ENCODE measurements at places on chromosomes 2 and 18. TPM values are rescaled to one million over a fixed set of nuclear protein-coding genes. Genes with fewer than 3 reads are reported as not detected.

The SKOR2 gene
- not detected for total RNA-seq

The TUBA4B gene
- total RNA-seq: not detected

The PIKFYVE gene
- total RNA-seq: 22.4 TPM

The LTBP1 gene
- total RNA-seq: 78.8 TPM

The TUBA3E gene
- not detected for total RNA-seq

The IL37 gene
- not detected for total RNA-seq

The EMILIN1 gene
- 61.6 TPM for total RNA-seq

The TSHZ1 gene
- 5.7 TPM for total RNA-seq

The GPR75 gene
- total RNA-seq: 1.0 TPM

The MYL1 gene
- 6,507 TPM for total RNA-seq

The AGXT gene
- total RNA-seq: not detected

The CASP10 gene
- 16.2 TPM for total RNA-seq

The CFAP65 gene
- not detected for total RNA-seq

The NRP2 gene
- total RNA-seq: 31.8 TPM

The SLC38A11 gene
- total RNA-seq: 2.6 TPM

The CD207 gene
- under 0.01 TPM for total RNA-seq

The ATP6V1C2 gene
- total RNA-seq: under 0.01 TPM

The BMPR2 gene
- 24.0 TPM for total RNA-seq

The PAPOLG gene
- 10.4 TPM for total RNA-seq

The EXOC6B gene
- total RNA-seq: 24.5 TPM

The OST4 gene
- 352 TPM for total RNA-seq

The CXCR2 gene
- under 0.01 TPM for total RNA-seq

The VWA3B gene
- not detected for total RNA-seq

The TRABD2A gene
- total RNA-seq: 1.0 TPM

The KCNK3 gene
- 0.52 TPM for total RNA-seq

The CTLA4 gene
- not detected for total RNA-seq

The ZC3H6 gene
- total RNA-seq: 4.7 TPM

The SERPINE2 gene
- 33.4 TPM for total RNA-seq

The OTOS gene
- not detected for total RNA-seq

The APOB gene
- total RNA-seq: 0.52 TPM

The DPP4 gene
- total RNA-seq: 24.0 TPM

The ATG9A gene
- 16.7 TPM for total RNA-seq

Data from skeletal muscle tissue (tissue), 5 donors.